ENCODE measurements at places on chromosomes 7 and 10.

GRCh38 chr10:71213761-71214440 lies 1.5 kb downstream of the UNC5B start:
- DNase-seq = peak; percentile 76

- DNase-seq = no peak
These were observed 119.9 kb downstream of the FANK1 start for GRCh38 chr10:126016156-126016805.

DNA sequence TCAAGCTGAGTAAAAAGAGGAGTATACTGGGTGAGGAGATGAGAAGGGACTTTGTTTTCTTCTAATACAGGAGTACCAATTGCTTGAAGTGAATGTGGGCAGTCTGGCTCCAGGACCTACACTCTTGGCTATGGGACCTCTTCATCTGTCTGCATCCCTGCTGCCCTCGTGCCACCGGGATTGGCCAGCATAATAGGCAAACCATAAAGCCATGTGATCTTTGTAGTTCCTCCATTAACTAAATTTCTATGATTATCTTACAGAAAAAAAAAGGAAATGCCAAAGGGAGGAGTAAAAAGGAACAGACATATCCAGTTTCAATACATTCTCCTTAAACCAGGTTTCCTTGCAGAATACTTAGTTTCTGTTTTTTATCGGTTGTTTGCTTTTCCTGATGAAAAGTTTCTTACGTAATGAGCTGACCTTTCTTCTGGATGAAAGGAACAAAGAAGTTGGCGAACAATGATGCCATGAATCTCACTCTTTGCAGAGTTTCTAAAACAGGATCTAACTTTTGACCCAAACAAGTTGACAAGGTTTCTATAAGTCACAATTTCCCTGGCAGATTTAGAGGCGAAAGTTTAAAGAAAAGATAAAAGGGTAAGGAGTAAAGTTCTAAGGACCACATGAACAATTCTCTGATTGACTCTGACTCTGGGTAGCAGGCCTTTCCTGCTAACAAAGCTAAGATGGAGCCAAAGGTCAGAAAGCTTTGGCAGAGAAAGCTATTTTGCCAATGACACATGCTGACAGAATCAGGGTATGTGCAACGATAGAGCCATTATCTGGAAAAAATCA lies 54.1 kb downstream of the LAMB1 start:
- no peak for DNase-seq

GRCh38 chr10:43857206-43857930 lies 208.7 kb upstream of the ZNF32 start:
- DNase-seq = peak; percentile 50

- DNase-seq = no peak
These were observed 60.3 kb downstream of the SLC16A12 start for GRCh38 chr10:89475125-89475524.

GRCh38 chr10:10778959-10779358 lies 238.7 kb upstream of the CELF2 start:
- DNase-seq = no peak

- DNase-seq = no peak
These were observed 71.9 kb upstream of the DUSP5 start for GRCh38 chr10:110425684-110426293.

- no peak for DNase-seq
These were observed 861 bp downstream of the NRBF2 start for GRCh38 chr10:63133821-63134557.

GRCh38 chr7:75546237-75547015 lies 54.3 kb downstream of the SPDYE5 start:
- no peak for DNase-seq

DNA sequence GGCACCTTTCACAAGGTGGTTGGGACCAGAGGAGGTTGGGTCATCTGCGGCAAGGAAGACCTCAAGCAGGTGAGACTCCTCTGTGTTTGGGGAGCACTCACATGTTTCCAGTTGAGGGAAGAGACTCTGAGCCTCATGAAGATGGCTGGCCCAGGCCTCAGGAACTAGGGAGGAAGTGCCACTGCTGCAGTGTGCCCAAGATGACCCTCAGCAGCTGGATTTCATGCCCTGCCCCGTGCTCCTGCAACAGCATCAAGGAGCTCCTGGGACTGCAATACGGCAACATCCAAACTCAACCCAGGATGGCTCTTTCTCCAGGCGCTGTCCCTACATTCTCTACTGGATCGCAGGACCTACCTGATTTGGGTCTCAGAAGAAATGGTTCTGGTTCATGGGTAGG lies 73.8 kb downstream of the GOLGA7B start:
- no peak for DNase-seq

- DNase-seq = no peak
These were observed 120.1 kb upstream of the AGK start for GRCh38 chr7:141431140-141431479.

DNA sequence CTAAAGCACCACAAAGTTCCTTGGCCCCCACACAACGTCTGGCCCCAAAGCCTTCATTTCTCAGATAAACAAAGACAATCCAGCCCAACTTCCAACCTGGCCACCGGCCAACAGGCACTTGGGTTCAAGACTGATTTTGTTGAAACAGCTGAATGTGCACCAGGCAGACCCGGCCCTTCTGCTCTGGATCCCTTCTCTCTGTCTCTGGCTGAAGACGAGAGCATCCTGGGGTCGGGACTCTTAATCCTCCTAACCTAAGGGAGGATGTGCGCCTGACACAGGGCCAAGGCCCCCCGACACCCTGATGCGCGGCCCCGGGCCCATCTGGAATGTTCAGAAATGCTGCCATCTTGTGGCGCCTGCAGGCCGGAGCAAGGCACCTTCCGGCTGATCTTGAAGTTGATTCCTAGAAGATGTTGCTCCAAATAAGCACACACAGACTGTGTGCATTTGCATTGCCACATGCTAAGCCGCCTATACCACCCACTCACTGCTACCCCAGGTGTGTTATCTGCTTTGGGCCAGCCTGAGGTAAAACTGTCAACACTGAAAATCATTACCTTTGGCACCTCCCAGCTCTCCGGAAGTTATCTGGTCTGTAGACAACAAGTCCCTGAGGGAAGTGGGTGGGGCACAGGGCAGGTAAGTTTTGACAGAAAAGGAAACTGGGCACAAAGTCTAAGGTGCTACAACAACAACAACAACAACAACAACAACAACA lies 98.4 kb upstream of the HABP2 start:
- no peak for DNase-seq

GRCh38 chr7:139851770-139852481 lies 22.9 kb downstream of the TBXAS1 start:
- no peak for DNase-seq

GRCh38 chr7:46071076-46071475 lies 150.0 kb upstream of the IGFBP3 start:
- DNase-seq = no peak

DNA sequence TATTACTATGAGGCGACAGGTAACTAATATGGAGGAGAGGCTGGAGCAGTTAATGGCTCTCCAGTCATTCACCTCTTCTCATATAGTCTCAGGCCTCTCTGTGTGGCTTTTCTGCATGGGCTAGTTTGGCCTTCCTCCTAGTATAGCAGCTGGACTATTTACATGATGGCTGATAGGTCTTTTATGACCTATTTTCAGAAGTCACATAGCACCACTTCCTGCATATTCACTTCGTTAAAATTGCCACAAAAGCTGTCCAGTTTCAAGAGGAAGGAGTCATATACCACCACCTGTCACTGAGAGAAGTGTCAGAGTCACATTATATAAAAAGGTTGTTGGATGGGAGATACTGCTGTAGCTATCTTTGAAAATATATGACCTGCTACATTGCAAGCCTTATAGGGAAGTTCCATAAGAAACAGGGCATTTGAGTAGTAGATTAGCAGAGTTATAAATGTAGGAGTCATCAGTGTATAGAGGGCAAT lies 8.0 kb upstream of the DMTF1 start:
- no peak for DNase-seq

DNA sequence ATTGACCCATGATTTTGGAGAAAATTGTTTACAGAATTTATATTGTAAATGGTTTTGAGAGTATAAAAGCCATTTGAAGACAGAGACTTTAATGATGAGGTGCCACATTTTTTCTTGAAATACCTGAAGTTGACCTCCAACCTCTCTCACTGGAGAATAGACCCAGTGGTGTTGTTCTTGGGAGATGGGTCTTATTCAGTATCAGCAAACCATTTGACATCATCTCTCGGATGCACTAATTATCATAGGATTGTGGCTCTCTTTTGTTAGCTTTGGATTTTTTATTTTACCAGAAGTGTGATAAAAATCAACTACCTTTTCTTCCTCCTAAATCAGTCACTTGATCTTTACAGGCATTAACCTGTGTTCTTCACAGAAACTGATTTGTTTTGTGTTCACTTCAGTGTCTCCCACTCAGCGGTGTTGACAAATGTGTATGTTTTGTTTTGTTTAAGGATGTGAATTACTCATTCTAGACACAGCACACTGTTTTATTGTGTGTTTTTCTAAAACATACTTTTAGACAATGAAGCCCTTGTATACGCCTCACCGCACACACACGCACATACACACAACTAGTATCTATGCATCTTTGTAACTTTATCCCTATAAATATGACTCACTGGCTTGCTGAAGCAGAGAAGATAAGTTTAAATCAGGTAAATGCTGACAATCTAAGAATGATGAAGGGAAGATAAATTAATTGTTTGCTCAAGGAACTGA lies 455.6 kb downstream of the INHBA start:
- DNase-seq = no peak

All from coronary artery (tissue), 2 donors.